ENCODE measurements at places on chromosomes 12 and 14. TPM values are rescaled to one million over a fixed set of nuclear protein-coding genes. Genes with fewer than 3 reads are reported as not detected.
A peak's percentile ranks its signal among the peaks of the same experiment; 100 is the strongest.

GRCh38 chr12:74381958-74382357, 155.7 kb upstream of the ATXN7L3B start:
- no peaks in the 10 kb centered on the region for H3K4me1 ChIP-seq
- no peak overlapping the region for H3K4me3 ChIP-seq
- H3K27me3 ChIP-seq, result no peaks in the 10 kb centered on the region
- no peak for DNase-seq

DNA sequence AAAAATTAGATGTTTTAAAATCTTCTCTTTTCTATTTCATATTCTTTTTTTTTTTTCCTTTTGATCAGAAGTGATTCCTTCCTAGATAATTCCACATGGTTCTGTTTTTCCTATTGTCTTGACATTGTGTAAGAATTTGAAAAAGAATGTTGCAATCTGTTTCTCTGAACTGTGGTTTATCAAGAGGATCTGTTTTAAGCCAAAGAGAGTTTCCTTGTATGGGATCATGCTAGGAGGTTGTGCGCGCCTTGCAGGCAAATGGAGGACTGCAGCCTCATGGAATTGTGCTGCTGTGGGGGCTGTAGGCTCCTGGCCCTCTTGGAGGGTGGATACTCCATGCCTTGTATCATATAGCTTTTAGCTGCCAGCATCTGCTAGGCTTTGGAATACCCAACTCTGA, 43.3 kb upstream of the MBIP start:
- H3K36me3 ChIP-seq, result no peaks in the 10 kb centered on the region
- H3K4me3 ChIP-seq, result no peak overlapping the region
- H3K4me1 ChIP-seq, result no peaks in the 10 kb centered on the region
- H3K27me3 ChIP-seq, result no peaks in the 10 kb centered on the region
- H3K27ac ChIP-seq, result no peak overlapping the region

GRCh38 chr14:32254952-32255679, 52.0 kb upstream of the RNU6-8 start:
- no peaks in the 10 kb centered on the region for H3K27me3 ChIP-seq
- DNase-seq, result peak; percentile 74
- H3K4me1 ChIP-seq, result no peaks in the 10 kb centered on the region

DNA sequence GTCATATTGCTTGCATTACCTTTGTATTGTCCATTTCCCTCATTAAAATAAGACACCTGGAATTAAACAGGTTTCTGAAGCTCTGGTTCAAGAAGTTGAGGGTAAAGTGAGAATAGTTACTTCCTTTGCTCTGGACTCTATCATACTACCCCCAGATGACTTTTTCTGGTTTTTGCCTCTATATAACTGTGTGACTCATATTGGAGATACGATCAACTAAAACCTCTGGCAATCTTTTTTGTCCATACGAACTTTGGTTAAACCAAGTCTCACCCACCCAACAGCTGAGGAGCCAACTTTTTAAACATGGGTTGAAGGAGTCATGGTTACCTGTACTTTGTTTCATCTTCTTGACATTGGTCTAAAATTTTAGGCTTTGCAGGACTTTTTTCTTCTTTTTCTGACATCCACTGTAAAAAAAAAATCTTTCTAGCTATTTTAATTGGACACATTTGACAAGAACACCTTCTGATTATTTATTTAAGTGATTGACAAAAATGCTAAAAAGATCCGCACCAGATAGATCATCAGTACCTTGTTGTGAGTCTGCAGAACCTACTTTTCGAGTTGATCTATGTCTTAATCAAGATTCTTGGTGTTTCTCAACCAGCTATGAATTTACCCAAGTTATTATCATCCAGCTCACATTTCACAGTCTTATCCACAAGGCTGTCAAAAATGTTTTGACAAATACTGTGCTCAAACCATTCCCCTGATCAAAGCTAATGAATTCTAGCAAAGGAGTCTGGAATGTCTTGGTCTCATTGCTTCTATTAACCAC, 166.0 kb downstream of the IPO8 start:
- no peaks in the 10 kb centered on the region for H3K36me3 ChIP-seq
- DNase-seq, result no peak
- H3K4me1 ChIP-seq, result peaks cover 5% of the 10 kb centered on the region
- no peak overlapping the region for H3K4me3 ChIP-seq
- H3K27me3 ChIP-seq, result no peaks in the 10 kb centered on the region
- H3K27ac ChIP-seq, result no peak overlapping the region

GRCh38 chr14:52917735-52918134, 33.1 kb downstream of the FERMT2 start:
- no peak overlapping the region for H3K4me3 ChIP-seq
- no peaks in the 10 kb centered on the region for H3K36me3 ChIP-seq
- no peaks in the 10 kb centered on the region for H3K27me3 ChIP-seq
- DNase-seq, result no peak
- H3K4me1 ChIP-seq, result peaks cover 5% of the 10 kb centered on the region

GRCh38 chr14:99664058-99664936, 19.4 kb downstream of the HHIPL1 start:
- no peak overlapping the region for H3K4me3 ChIP-seq
- no peak for DNase-seq
- no peaks in the 10 kb centered on the region for H3K36me3 ChIP-seq
- no peak overlapping the region for H3K27ac ChIP-seq

DNA sequence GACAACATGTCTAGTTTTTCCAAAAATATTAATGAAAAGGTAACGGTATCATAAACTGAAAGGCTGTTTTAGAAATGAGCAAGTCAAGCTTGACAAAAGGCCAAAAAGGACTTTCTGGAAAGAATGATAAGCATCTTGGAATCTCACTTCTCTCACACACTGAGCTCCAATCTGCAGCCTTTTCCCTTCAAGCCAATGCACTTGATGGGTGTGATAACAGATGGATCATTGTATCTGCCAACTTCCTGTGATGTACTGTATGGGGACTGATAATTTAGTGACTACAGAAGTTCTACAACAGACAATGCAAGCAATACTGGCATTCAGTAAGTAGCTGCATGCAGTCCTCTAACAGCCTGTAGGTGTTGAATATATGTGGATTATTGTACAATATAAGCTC, 147.1 kb downstream of the MED13L start:
- H3K4me3 ChIP-seq, result no peak overlapping the region
- DNase-seq, result no peak
- H3K36me3 ChIP-seq, result no peaks in the 10 kb centered on the region
- H3K4me1 ChIP-seq, result peaks cover 18% of the 10 kb centered on the region

- no peaks in the 10 kb centered on the region for H3K4me1 ChIP-seq
- no peak overlapping the region for H3K27ac ChIP-seq
- DNase-seq, result no peak
- no peaks in the 10 kb centered on the region for H3K36me3 ChIP-seq
- no peaks in the 10 kb centered on the region for H3K27me3 ChIP-seq
Observed at GRCh38 chr12:66191547-66192126, 2.6 kb downstream of the IRAK3 start.

DNA sequence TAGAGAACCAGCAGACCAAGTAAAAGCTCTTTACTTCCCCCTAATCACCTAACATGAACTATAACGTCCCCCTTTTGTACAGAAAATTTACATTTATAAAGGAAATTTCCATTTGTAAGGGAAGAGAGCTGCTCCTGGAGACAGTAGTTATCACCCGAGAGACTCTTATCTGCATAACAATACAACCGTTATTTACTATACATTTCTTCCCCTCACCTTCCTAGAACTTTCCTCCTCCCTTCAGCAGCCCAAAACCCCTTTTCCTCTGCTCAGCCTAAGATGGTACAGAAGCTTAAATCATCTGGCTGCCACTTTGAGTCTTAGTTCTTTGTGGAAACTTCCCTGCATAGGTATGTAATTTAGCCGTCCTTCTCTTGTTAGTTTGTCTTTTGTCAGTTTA, 40.4 kb upstream of the ETV6 start:
- no peak overlapping the region for H3K4me3 ChIP-seq
- H3K36me3 ChIP-seq, result no peaks in the 10 kb centered on the region
- no peak overlapping the region for H3K27ac ChIP-seq

- H3K4me1 ChIP-seq, result no peaks in the 10 kb centered on the region
- H3K4me3 ChIP-seq, result no peak overlapping the region
- no peak overlapping the region for H3K27ac ChIP-seq
Observed at GRCh38 chr12:39723831-39724230, 104.2 kb upstream of the ABCD2 start.

GRCh38 chr14:98146416-98146815, 1125.6 kb downstream of the BCL11B start:
- no peaks in the 10 kb centered on the region for H3K36me3 ChIP-seq
- no peak for DNase-seq
- no peaks in the 10 kb centered on the region for H3K27me3 ChIP-seq

DNA sequence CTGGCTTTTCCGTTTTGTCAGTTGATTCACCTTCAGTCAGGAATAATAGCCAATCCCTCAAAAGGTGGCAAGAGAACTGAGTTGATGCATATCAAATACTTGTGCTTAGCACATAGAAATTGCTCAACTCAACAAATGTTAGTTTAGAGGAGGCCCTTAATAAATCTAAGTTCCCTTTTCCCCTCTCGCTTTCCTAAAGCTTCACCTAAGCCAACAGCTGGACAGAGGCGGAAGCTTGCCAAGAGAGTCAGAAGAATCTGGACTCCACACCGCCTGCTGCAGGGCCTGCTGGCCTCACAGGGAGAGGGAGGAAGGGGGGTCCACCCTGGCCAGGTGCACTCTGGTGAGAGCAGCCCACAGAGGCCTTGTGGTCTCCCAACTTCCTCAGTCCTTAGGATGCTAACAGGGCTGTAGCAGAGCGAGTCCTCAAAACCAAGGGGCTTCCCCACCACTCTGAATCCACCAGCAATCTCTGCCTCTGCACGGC, 213.1 kb downstream of the CHST11 start:
- DNase-seq, result peak; percentile 52
- peaks cover 29% of the 10 kb centered on the region for H3K4me1 ChIP-seq
- no peak overlapping the region for H3K27ac ChIP-seq
- no peaks in the 10 kb centered on the region for H3K27me3 ChIP-seq
- H3K4me3 ChIP-seq, result no peak overlapping the region

- H3K36me3 ChIP-seq, result no peaks in the 10 kb centered on the region
- H3K27me3 ChIP-seq, result no peaks in the 10 kb centered on the region
- no peak for DNase-seq
Observed at GRCh38 chr14:64906022-64906421, 8.2 kb upstream of the CHURC1 start.

- H3K4me1 ChIP-seq, result no peaks in the 10 kb centered on the region
- H3K27ac ChIP-seq, result no peak overlapping the region
- no peaks in the 10 kb centered on the region for H3K36me3 ChIP-seq
- DNase-seq, result no peak
Observed at GRCh38 chr14:49960453-49960852, 67.6 kb downstream of the ARF6 start.

- H3K27me3 ChIP-seq, result peaks cover 5% of the 10 kb centered on the region
- H3K36me3 ChIP-seq, result no peaks in the 10 kb centered on the region
- peaks cover 8% of the 10 kb centered on the region for H3K4me1 ChIP-seq
- H3K27ac ChIP-seq, result no peak overlapping the region
Observed at GRCh38 chr12:49296034-49296835, 1.3 kb downstream of the PRPH start.

DNA sequence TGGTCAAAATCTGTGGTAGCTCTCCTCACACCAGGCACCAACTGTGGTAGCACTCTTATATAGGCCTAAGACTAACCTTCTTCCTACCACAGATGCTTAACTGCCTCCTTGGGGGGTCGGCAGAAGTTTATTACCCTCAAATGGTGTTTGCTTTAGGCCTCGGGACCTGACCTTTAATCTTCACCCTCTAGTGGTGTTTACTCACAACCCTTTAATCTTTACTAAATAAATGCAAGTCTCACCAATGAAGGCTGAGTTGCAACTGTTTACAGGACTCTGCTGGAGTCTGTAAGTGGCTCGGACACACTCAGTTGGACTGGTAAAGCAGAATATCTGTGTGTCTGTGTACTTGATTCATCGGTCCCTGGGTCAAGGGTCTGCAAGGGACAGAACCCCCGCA, 29.4 kb downstream of the CCER1 start:
- no peak overlapping the region for H3K27ac ChIP-seq
- no peaks in the 10 kb centered on the region for H3K36me3 ChIP-seq
- no peak overlapping the region for H3K4me3 ChIP-seq

GRCh38 chr12:132640936-132641335, 22.4 kb downstream of the P2RX2 start:
- no peaks in the 10 kb centered on the region for H3K27me3 ChIP-seq
- H3K4me3 ChIP-seq, result no peak overlapping the region
- H3K4me1 ChIP-seq, result no peaks in the 10 kb centered on the region
- no peak for DNase-seq

GRCh38 chr14:87898301-87898700, 94.7 kb downstream of the GALC start:
- DNase-seq, result no peak
- no peak overlapping the region for H3K27ac ChIP-seq
- H3K4me1 ChIP-seq, result no peaks in the 10 kb centered on the region
- no peaks in the 10 kb centered on the region for H3K36me3 ChIP-seq

DNA sequence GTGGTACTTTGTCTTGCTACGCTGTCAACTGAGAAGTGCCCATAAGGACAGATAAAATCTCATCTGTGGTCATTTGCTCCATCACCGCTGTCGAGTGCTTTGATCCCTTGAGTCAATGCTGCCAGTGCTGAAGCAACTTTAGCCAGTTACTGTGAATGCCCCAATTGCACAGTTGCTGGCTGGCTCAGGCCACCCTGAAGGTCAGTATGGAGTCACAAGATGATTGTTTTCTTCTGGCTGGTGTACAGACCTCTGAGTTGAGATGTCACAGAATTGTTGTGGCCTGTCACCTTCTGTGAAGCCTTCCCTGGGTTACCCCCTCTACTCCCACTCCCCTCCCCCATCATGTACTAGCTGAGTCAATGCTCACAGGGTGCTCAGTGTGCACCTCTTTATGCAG, 92.9 kb downstream of the PELI2 start:
- peaks cover 10% of the 10 kb centered on the region for H3K4me1 ChIP-seq
- no peak for DNase-seq
- H3K27me3 ChIP-seq, result no peaks in the 10 kb centered on the region
- no peaks in the 10 kb centered on the region for H3K36me3 ChIP-seq

DNA sequence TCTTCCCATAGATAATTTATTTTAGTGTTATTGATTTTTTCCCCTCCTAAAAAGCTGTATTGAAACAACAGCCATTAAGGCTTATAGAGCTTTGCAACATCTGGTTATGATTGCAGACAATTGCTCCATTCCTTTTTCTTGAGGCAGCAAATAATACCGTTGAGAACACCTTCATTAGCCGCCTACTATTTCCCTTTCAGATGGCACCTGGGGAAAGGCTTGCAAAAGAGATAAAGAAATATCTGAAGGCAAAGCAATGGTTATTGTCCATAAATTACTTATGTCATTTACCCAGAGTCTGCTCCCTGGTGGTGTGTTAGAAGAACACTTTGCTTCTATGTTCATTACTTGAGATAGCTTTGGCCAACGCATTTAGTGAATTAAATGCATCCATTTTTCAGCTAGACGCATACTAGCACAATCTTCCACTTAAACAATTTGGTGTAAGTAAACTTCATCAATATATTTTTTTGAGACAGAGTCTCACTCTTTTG, 377.8 kb downstream of the KCNH5 start:
- H3K27ac ChIP-seq, result no peak overlapping the region
- H3K4me3 ChIP-seq, result no peak overlapping the region
- no peaks in the 10 kb centered on the region for H3K27me3 ChIP-seq
- no peak for DNase-seq
- no peaks in the 10 kb centered on the region for H3K4me1 ChIP-seq

GRCh38 chr12:95004610-95005009, 1.1 kb upstream of the NDUFA12 start:
- no peak for DNase-seq
- H3K27me3 ChIP-seq, result no peaks in the 10 kb centered on the region
- H3K27ac ChIP-seq, result no peak overlapping the region

The GYS2 gene
- total RNA-seq, result 0.12 TPM

The ALDH1L2 gene
- 1.3 TPM for total RNA-seq

The KCNH3 gene
- total RNA-seq, result 0.55 TPM

The PLEKHG7 gene
- 0.20 TPM for total RNA-seq

The TEX52 gene
- not detected for total RNA-seq

The HCAR1 gene
- 0.10 TPM for total RNA-seq

The REM2 gene
- total RNA-seq, result 0.60 TPM

The MDP1 gene
- total RNA-seq, result 17.1 TPM

The BICDL1 gene
- total RNA-seq, result 13.4 TPM

The SYNDIG1L gene
- total RNA-seq, result 0.10 TPM
